ENCODE measurements at places on chromosomes 16 and 17. TPM values are rescaled to one million over a fixed set of nuclear protein-coding genes. Genes with fewer than 3 reads are reported as not detected.
A peak's percentile ranks its signal among the peaks of the same experiment; 100 is the strongest.

The ESRP2 gene
- total RNA-seq = 0.46 TPM

The HAS3 gene
- 0.13 TPM for total RNA-seq

The CALB2 gene
- 1.7 TPM for total RNA-seq

The MYH13 gene
- not detected for total RNA-seq

DNA sequence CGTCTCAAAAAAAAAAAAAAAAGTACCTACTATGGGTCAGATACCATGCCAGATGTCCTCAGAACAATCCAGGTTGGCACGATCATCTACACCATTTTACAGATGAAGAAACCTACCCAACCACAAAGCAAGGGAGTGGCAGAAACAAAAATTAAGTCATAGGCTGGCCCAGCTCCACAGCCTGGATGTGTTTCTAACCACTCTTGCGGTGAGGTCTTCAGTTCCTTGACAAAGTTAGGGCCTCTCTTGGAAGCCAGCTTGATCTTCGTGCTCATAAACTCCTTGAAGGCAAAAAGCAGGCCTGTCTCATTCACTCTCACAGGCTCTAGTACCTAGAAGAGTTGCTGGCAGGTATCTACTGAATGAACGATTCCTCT, 6.2 kb downstream of the GGA2 start:
- DNase-seq = no peak

DNA sequence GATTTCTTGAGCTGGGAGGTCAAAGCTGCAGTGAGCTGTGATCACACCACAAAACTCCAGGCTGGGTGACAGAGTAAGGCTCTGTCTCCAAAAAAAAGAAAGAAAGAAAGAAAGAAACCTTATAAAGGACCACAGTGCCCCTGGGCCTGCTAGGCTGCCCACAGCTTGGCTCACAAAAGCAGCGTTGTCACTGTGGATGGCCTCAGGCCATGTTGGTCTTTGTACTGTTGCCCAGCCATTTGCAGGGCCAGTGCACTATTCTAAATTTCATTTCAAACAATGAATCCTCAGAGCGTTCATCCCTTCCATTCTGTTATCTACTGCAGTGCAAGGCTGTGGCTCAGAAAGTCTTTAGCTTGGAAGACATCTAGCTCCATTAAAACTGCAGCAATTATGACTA, 208.4 kb downstream of the SLC39A11 start:
- DNase-seq = no peak

DNA sequence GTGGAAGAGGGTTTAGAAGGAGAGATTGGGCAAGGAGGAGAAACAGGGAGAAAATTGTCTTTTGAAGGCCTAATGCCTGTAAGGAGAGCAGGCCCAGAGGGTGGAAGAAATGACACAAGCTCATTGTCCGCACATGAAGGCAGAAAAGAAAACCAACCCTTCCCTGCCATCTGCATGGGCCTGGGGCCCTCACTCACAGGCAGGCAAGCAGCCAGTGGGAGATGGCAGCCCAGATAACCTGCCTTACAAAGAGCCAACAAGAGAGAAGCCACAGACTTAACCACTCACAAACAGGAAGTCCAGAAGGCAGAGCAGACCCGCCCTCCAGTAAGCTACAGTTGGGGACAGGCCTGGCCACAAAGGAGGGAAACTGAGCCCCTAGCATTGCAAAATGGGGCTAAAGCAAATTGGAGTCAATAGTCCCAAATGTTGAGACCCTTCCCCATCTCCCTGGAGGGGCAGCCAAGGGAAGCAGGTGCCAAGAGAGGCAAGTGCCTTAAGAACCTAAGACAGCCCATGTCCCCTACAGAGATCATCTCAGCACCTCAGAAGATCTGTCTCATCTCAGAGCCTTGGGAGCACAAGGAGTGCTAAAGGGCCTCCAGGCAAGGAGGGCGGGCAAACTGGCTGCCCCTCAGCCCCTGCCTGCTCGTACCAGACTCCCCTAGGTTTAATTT, 7.3 kb upstream of the TSPOAP1 start:
- DNase-seq = no peak

DNA sequence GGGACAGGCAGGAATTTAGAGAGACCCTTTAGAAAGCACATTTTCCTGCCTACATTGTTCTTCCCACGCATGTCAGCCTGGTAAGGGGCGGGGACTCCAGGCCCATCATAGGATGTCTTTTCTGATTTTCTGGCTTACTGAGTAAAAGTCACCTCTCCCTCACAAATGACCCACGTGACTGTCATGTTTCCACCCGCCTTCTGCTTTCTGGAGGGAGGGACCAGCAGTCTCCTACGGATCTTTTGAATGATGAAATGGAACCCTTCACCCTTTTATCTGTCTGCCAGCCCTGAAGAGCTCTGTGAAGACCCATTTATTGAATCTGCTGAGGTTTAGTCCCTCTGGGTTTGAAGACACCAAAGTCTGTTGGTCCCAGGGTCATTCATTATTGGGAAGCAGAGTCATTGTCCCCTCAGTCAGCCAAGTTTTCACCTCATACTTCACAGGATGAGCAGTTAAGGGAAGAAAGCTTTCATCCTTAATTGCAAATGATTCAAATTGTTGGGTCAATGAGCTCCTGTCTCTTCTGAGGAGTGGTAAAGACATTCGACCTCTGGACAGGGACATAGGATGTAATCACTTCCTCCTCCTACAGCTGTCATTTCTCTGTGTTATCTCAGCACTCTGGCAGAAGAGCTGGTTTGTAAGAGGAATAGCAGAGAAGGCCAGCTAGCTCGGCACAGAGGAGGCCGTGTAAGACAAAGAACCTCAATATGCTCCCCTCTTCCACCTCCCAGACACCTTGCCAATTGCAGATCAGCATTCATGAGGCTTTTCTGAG, 446.1 kb downstream of the HS3ST3B1 start:
- peak; percentile 82 for DNase-seq

DNA sequence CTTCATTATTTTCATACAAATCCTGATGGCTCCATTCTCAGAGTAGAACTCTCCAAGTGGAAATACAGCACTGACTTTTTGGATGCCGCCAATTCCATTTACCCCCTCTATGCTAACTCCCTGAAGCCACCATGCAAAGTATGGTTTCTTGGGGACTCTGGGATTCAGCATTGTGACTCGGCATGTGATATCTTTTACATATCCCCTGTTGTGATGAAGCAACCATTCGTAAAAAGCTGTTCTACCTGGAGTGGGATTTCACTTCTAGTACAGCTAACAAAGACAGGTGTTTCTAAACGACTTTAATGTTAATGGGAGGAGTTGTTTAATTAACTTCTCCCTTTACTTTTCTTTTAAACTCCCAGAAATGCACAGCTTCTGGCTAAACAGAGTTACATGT, 533.5 kb downstream of the RBFOX1 start:
- no peak for DNase-seq

GRCh38 chr17:68684949-68685357, 83.8 kb upstream of the FAM20A start:
- DNase-seq = no peak
